ENCODE measurements at places on chromosomes 4 and X.

- no peak for DNase-seq
Measured at GRCh38 chrX:22373766-22374165, 101.1 kb downstream of the CBLL2 start.

- DNase-seq = no peak
Measured at GRCh38 chr4:187027272-187027671, 303.6 kb upstream of the FAT1 start.

DNA sequence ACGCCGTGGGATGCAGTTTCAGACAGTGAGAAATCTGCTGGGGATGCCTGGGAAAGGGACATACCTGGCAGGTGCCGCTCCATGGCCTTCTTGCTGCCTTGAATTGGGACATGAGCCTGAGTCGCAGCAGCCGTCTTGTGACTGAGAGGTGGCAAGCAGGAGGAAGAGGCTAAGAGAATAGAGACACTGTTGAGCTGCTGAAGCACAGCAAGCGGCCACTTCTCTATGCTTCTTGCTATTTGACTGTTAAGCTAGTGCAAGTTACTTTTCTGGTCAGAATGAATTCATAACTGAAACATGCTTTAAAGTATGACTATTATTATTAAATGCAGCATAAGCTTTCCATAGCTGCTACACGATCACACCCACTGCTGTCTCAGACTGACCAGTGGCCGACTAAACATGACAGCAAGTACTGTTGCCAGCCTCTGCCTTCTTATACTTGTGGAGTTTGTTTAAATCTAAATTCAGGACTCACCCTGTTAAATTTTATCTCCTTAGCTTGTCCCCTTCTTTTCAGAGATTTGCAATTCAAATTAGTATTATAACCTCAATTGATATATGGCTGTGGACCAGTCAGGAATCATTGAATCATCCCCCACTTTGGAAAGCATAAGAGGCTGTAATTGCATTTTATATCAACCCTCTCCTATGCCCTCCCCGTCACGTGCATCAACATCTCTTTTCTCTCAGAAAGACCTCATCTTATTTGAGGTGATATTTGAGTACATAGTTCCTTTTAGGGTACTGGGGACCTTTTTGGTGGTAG lies 24.8 kb upstream of the ACSL1 start:
- no peak for DNase-seq

DNA sequence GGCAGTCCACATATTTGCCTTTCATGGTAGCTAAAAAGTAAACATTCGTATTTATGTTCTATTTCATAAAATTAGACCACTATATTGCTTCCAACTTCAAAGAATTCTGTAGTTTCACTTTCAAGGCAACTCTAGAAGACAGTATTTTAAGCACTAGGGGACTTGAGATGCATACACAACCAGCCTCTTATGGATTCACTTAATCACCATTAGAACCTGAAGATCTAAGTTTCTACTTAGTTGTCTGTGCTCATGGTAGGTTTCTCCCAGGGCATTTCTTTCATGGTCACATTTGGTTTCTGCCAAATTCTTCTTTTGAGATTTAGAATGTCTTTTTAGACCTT lies 209.9 kb upstream of the HCCS start:
- DNase-seq = no peak

DNA sequence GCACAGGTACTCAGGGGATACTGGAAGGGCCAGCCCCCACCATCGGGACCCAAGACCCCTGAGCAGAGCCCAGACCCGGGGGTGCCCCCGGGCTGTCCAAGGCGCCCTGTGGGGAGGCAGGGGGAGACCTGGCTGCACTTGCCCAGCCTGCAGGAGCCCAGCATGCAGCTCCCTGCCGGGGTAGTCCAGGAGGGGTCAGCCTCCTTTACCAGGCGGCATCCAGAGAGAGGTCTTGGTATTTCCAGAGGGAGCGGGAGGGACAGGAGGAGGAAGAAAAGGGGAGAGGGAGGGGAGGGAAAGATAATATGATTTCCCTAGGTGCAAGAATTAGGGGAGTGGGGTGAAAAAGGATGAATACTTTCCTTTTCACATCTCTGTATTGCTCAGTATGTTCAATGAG lies 97.5 kb downstream of the ABLIM2 start:
- DNase-seq = no peak

DNA sequence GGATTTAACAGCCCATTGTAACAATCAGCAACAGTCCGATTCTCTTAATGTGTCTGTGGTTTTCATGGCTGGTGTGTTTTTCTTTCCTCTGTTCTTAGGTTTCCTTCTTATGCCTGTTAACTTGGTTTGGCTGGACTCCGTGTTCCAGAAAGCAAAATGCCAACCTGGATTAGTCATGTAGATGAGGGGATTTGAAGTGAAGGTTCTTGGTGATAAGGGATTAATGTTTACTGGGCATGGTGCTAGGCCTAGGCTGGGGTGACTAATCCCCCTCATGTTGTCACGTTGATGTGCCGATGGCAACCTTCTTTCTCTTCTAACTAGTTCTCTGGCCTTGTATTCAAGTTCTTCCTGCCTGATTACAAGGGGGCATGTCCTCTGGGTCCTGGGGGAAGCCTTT lies 85.9 kb downstream of the REPS2 start:
- DNase-seq = no peak

DNA sequence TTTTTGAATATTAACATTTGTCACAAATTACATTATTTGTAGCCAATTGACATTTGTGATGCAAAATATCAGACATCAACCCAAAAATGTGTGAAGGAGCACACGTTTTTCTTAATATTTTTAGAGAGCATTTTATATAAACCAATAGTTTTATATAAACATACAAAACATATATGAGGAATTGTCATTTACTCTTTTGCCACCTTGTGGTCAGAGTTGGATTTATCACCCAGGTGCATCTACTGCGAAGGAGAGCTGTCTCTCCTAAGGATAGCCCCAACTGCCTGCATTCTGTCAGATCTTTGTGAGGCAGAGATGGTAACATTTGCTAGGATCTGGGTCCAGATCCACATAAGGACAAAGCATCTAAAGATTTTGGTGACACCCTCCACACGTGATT lies 2.5 kb upstream of the USP27X start:
- DNase-seq = no peak

- DNase-seq = no peak
Measured at GRCh38 chr4:140342620-140343019, 30.8 kb upstream of the SCOC start.

DNA sequence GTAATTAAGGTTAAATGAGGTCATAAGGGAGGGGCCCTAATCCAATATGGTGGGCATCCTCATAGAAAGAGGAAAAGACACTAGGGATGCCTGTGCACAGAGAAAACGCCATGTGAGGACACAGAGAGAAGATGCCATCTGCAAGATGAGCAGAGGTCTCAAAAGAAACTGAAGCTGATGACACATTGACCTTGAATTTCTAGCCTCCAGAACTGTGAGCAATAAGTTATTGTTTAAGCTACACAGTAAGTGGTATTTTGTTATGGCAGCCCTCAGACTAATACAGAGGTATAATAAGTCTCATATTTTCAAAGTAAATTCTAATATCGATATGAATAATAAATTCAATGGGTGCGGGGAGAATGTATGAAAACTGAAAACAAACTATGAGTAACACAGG lies 169.9 kb downstream of the UGT8 start:
- DNase-seq = no peak

DNA sequence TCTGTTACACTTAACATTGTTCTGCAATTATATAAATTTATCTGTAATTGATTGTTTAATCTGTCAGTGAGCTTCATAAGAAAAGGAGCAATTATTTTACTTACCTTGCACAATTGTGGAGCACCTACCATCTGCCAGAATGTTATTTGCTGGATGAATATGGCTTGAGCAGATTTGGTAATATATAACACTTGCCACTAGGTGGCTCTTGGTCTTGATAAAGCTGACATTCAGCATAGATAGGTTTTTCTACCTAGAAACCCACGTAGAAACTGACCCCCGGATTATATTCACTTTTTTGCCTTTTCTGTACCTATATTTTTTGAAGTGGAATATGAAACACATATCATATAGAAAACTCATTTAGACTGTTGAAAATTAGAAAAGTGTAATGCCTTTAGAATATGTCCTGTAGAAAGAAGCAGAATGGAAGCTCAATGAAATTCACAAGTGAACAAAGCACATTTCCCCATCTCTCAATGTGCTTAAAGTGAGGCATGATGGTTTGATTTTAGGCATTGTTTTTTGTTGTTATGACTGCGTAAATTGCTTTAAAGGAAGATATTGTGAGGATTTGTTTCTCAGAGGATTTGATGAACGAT lies 9.5 kb downstream of the RBPJ start:
- no peak for DNase-seq

Data from stimulated activated CD8-positive, alpha-beta memory T cell treated with anti-CD3 and anti-CD28 coated beads, Interleukin-7, amount 100 ng/mL, for 1 hour (primary cell).